Stimulated activated naive B cell treated with anti-CD40 and anti-IgM and Interleukin-4, amounts not matched to agents 10 μg/mL and 1 μg/mL and 100 μg/mL, for 72 hours (primary cell): ENCODE measurements at places on chromosomes 1 and 21.

GRCh38 chr1:234271243-234271606 lies 102.0 kb upstream of the COA6 start:
- no peak overlapping the region for H3K4me3 ChIP-seq
- no peaks in the 10 kb centered on the region for H3K36me3 ChIP-seq
- no peak for DNase-seq
- H3K4me1 ChIP-seq = peaks cover 5% of the 10 kb centered on the region

- no peak for DNase-seq
- no peak overlapping the region for H3K4me3 ChIP-seq
- peaks cover 32% of the 10 kb centered on the region for H3K27me3 ChIP-seq
- no peaks in the 10 kb centered on the region for H3K36me3 ChIP-seq
Measured at GRCh38 chr1:18353992-18354391, 126.7 kb upstream of the KLHDC7A start.

- no peaks in the 10 kb centered on the region for H3K4me1 ChIP-seq
- DNase-seq = no peak
- H3K4me3 ChIP-seq = no peak overlapping the region
- no peaks in the 10 kb centered on the region for H3K36me3 ChIP-seq
- H3K27me3 ChIP-seq = peaks cover 20% of the 10 kb centered on the region
Measured at GRCh38 chr1:119794230-119794875, 16.9 kb downstream of the REG4 start.

GRCh38 chr21:38869946-38870345 lies 64.2 kb downstream of the ETS2 start:
- H3K36me3 ChIP-seq = no peaks in the 10 kb centered on the region
- DNase-seq = no peak
- H3K4me3 ChIP-seq = no peak overlapping the region
- peaks cover 44% of the 10 kb centered on the region for H3K27me3 ChIP-seq
- peaks cover 7% of the 10 kb centered on the region for H3K4me1 ChIP-seq
- H3K27ac ChIP-seq = no peak overlapping the region

DNA sequence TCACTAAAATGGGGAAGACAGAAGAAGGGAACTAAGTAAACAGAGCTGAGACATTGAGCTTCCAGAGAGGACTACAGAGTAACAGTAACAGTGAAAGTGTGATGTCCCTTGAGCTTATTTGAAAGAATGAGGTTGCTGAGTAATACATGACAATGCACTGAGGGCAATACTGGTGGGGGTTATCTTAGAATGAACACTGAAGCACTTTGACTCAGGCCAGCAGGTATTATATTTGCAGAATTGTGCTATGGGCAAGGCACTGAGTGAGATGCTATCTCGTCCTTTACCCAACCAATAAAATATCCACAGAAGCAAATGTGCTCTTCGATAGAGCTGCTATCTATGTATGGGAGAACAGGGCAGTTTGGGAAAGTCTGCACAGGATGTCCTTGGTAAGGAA lies 133.2 kb downstream of the DISP1 start:
- no peak overlapping the region for H3K27ac ChIP-seq
- no peaks in the 10 kb centered on the region for H3K27me3 ChIP-seq
- peaks cover 13% of the 10 kb centered on the region for H3K36me3 ChIP-seq
- DNase-seq = no peak

DNA sequence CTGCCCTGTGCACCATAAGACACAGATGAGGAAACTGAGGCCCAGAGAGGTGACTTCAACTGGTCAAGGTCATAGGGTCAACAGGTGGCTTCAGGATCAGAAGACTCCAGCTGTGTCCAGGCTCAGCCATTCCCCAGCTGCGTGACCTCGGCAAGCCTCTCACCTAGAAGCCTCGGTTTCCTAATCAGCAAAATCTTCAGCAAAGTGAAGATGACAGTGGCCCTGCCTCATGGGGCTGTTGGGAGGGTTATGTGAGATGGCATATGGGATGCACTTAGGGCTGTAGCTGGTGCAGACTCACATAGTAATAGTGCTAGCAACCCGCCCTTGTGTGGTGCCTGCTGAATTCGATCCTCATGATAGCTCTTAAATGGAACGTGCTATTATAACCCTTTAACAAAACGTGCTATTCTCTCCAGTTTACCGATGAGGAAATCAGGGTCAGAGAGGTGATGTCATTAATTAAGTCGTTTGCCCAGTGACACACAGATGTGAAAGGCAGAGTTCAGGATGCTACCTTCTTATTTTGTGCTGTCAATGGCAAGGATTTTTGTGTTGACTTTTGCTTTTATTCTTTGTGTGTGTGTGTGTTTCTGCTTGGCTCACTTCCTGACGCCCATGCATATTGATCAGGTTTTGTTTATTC lies 472.9 kb downstream of the MATN1 start:
- DNase-seq = no peak
- no peaks in the 10 kb centered on the region for H3K4me1 ChIP-seq
- H3K4me3 ChIP-seq = no peak overlapping the region
- H3K36me3 ChIP-seq = no peaks in the 10 kb centered on the region
- H3K27ac ChIP-seq = no peak overlapping the region

DNA sequence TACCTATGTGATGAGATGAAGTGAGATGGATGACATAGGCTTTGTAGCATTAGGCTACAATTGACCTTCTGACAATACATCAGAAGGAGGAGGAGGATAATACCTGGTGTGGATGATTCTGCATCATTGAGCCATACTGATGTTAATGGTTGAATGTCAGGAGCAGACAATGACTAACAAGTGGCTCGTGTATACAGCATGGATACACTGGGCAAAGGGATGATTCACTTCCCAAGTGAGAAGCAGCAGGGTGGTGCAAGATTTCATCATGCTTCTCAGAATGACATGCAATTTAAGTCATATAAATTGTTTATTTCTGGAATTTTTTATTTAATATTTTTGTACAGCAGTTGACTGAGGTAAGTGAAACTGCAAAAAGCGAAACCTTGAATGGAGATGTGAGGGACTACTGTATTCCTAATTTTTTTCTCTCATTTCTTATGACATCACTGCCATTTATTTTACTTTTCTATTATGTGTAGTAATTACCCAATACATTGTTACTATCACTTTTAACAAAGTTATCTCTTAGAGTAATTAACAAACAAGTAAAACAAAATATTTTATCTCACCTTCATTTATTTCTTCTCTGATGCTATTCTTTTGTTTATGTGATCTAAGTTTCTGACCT lies 34.4 kb upstream of the COP1 start:
- no peak overlapping the region for H3K4me3 ChIP-seq
- peaks cover 13% of the 10 kb centered on the region for H3K27me3 ChIP-seq
- H3K27ac ChIP-seq = no peak overlapping the region
- H3K4me1 ChIP-seq = no peaks in the 10 kb centered on the region
- DNase-seq = no peak
